ENCODE measurements at places on chromosomes 2 and 18. TPM values are rescaled to one million over a fixed set of nuclear protein-coding genes. Genes with fewer than 3 reads are reported as not detected.

The STEAP3 gene
- 31.4 TPM for total RNA-seq

The ANKRD30B gene
- not detected for total RNA-seq

The ZAP70 gene
- 5.3 TPM for total RNA-seq

The PROKR1 gene
- not detected for total RNA-seq

The TCF23 gene
- not detected for total RNA-seq

The RTP5 gene
- total RNA-seq = 0.63 TPM

The ACOXL gene
- not detected for total RNA-seq

The MARCO gene
- 13.7 TPM for total RNA-seq

The TBR1 gene
- not detected for total RNA-seq

The GNLY gene
- 1.5 TPM for total RNA-seq

The CFC1 gene
- not detected for total RNA-seq

The PIKFYVE gene
- 18.0 TPM for total RNA-seq

The PHLPP1 gene
- total RNA-seq = 11.6 TPM

The ALPI gene
- total RNA-seq = not detected

The MAL gene
- not detected for total RNA-seq

The GALNT13 gene
- 2.5 TPM for total RNA-seq

The C2orf66 gene
- not detected for total RNA-seq

The MOGAT1 gene
- not detected for total RNA-seq

Measured in thoracic aorta (tissue), 2 donors.